Common myeloid progenitor, CD34-positive (primary cell): ENCODE measurements at places on chromosomes 7 and 10.

- H3K27ac ChIP-seq: no peak overlapping the region
- no peaks in the 10 kb centered on the region for H3K27me3 ChIP-seq
- DNase-seq: no peak
Observed at GRCh38 chr7:95700917-95701316, 71.4 kb upstream of the DYNC1I1 start.

DNA sequence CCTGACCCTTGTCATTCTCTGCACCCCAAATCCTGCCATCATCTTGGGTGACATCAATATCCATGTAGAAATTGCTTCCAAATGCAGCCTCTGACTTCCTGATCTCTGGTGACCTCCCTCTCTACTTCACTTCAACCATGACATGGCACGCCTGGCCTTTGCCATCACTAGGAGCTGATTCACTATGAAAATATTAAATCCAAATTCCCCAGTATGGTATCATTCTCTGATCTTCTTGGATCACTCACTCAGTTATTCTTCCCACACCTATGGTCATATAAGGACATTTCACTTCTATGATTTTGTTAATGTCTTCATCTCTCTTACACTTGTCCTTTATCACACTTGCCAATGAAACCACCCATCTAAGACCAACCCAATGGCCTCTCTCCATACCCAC, 73.7 kb upstream of the ODAD2 start:
- no peak overlapping the region for H3K4me3 ChIP-seq
- H3K4me1 ChIP-seq: no peaks in the 10 kb centered on the region
- peaks cover 5% of the 10 kb centered on the region for H3K36me3 ChIP-seq

GRCh38 chr7:2309889-2310331, 4.3 kb downstream of the SNX8 start:
- peaks cover 2% of the 10 kb centered on the region for H3K4me1 ChIP-seq
- no peaks in the 10 kb centered on the region for H3K36me3 ChIP-seq
- H3K27me3 ChIP-seq: no peaks in the 10 kb centered on the region
- no peak overlapping the region for H3K4me3 ChIP-seq
- no peak for DNase-seq
- H3K27ac ChIP-seq: no peak overlapping the region

DNA sequence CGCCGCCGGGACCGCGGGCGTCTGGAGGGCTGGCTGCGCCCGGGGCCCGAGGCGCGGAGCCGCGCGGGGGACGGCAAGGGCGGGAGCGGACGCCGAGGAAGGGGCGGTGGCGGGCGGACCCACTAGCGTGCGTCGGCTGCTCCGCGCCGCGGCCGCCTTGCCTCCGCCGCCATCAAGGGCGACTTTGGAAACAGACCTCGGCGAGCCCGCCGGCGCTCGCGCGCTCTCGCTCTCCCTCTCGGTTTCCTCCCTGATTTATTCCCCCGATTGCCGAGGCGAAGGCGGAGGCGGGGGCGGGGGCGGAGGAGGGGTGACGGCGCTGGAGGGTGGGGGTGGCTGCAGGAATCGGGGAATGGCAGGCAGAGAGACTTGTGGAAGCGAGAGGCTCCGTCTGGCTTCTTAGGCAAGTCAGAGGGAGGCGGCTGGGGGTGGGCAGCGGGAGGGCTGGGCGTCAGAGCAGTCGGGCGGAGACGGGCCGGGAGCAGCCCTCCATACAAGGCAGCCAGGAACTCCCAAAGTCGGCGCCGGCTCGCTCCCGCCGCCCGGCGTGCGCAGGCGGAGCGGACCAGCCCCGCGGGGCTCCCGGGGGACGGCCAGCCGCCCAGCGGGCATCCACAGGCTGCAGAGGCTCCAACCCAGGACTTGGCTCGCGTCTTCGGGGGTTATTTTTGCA, at the start of gene CACNA2D1:
CACNA2D1 (minus strand) TSS at position 231 of the 673 bp plus-strand sequence.
- peak within 1 kb of the TSS; percentile 14 for H3K4me3 ChIP-seq
- H3K27ac ChIP-seq: no peak within 1 kb of the TSS
- DNase-seq: no peak
- H3K4me1 ChIP-seq: peaks cover 12% of the 10 kb centered on the region
